Fibroblast of skin of right quadriceps (primary cell): ENCODE measurements at places on chromosomes 4 and X.

DNA sequence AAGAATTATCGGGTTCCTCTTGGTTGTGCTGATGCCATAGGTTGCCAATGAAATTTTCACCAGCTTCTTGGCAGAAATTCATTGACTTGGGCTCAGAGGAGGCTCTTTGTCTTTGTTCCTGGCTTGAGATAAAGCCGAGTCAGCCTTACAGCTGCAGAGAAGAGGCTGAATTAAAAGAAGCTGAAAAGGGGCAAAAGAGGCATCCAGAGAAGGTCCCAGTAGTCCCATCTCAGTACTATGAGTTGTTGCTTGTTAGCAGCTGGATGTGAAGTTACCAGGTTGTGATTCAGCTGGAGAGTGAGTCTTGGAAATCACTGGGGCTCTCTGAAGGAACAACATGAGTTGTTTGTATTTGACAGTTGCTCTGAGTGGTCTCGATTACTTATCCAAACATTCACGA, 59.7 kb downstream of the SMAD1 start:
- DNase-seq = no peak

- no peak for DNase-seq
Observed at GRCh38 chr4:7499661-7500060, 64.9 kb upstream of the PSAPL1 start.

DNA sequence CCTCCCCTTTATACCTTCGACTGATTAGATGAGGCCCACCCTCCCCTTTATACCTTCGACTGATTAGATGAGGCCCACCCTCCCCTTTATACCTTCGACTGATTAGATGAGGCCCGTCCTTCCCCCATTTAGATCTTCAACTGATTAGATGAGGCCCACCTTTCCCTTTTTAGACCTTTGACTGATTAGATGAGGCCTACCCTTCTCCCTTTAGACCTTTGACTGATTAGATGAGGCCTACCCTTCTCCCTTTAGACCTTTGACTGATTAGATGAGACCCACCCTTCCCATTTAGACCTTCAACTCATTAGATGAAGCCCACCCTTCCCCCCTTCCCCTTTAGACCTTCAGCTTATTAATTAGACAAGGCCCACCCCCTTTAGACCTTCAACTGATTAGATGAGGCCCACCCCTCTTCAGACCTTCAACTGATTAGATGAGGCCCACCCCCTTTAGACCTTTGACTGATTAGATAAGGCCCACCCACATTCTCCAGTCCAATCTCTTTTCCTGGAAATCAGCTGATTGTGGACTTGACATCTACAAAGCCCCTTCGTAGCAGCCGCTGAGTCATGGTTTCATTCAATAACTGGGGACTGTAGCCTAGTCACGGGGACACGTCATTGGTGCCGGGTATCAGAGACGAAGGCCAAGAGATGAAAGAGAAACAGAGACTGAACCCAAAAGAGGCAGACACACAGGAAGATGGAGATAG, 28.8 kb upstream of the IL3RA start:
- DNase-seq = no peak

DNA sequence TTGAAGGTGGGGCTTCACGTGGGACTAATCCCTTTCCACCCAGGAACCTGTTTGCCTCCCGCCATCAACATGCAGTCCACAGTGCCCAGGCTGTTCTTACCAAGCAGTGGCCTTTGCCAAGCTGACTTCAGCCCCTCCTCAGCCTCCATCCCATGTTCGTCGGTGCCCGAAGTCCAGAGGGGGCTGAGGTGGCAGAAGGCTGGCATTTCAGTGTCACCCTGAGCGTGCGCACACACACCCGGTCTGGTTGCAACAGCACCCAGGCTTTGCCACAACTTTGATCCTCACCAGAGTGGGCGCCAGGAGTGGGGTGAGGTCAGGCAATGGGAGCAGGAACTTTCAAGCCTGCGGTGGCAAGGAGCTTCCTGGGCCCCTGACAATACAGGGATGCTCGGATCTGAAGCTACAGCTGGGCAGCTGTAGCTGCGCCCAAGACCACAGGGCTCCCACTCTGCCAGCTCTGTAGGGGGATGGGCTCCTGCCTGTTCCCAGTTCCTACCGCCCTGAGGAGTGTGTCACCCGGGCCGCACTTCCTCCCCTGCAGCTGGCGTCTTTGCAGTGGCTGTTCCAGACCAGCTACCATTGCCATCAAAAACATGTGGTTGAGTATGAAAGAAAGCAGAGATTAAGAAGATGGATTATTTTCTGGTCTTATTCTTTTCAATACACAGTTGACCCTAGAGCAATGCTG, 428.0 kb downstream of the EPHA5 start:
- no peak for DNase-seq

- no peak for DNase-seq
Observed at GRCh38 chr4:31204874-31205273, 484.7 kb downstream of the PCDH7 start.
